ENCODE measurements at places on chromosomes 6 and 20.

GRCh38 chr20:2858591-2858990 lies 14.7 kb upstream of the PTPRA start:
- no peak for DNase-seq

DNA sequence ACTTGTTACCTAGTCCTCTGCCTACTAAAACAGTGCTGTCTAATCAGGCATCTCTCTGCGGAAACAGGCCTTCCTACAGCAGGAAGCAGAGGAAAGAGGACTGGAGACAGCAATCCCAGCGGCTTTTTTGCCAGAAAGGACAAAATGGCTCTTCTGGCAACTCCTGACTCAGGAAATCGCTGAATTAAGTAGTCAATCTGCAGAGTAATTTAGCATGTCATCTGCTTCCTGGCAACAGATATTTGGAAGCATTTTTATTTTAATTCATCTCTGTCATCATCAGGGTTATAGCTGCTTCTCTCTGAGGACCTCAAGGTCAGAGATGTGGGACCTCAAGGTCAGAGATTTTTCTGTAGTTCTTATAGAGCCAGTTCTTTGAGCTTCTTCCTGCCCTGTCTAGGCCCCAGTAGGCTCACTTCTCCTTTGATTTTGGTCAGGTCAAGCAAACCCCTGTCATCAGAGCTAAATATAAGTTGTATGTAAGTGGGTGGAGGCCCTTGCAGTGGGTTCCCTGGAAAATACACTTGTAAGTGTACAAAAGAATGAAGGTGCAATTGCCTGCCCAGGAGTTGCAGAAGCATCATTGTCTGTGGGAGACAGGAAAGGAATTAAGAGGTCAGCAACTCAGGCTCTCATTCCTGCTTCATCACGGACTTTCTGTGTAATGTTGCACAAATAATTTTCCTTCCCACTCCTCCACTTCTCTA lies 229.4 kb downstream of the ALDH8A1 start:
- DNase-seq, result no peak

DNA sequence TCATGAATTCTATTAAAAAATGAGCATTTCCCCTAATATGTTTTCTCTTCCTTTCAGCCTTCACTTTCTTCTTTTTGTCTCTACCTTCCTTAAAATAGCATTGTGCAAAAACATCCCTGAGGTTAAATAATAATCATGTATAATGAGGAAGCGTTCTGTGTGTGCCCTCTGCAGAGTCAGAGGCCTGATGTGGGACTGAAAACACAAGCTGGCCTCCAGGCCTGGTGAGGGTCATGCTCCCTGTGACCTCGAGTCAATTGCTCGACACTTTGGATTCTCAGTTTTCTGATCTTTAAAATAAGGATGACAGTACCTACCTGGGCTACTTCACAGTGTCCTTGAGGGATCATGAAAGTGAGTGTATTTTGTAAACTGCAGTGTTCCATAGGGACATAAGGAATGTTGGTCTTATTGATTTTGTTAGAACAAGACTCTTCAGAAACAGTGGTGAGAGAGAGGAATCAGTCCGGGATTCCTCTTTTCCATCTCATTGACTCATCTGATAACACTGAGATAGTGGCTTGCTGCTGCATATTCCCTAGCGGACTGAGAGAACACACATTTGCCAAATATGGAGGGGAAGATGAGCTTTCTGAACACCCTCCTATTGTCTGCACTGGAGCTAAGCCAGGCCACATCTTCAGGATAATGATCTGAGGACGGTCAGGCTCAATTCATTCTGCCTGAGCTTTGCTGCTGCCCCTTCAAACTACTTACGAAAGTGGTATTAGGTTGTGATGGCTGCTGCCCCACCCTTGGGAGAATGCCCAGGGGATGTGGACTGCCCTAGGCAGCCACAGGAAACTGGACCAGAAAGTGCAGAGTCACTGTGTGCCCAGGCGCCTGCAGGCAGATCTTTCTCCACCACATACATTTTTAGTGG lies 39.6 kb upstream of the PDE7B start:
- DNase-seq, result peak; percentile 68

GRCh38 chr20:34883087-34883688 lies 6.8 kb downstream of the ACSS2 start:
- no peak for DNase-seq

GRCh38 chr6:16305788-16306187 lies 67.4 kb downstream of the GMPR start:
- DNase-seq, result no peak

- DNase-seq, result no peak
Observed at GRCh38 chr6:1834207-1834606, 224.5 kb downstream of the FOXC1 start.

DNA sequence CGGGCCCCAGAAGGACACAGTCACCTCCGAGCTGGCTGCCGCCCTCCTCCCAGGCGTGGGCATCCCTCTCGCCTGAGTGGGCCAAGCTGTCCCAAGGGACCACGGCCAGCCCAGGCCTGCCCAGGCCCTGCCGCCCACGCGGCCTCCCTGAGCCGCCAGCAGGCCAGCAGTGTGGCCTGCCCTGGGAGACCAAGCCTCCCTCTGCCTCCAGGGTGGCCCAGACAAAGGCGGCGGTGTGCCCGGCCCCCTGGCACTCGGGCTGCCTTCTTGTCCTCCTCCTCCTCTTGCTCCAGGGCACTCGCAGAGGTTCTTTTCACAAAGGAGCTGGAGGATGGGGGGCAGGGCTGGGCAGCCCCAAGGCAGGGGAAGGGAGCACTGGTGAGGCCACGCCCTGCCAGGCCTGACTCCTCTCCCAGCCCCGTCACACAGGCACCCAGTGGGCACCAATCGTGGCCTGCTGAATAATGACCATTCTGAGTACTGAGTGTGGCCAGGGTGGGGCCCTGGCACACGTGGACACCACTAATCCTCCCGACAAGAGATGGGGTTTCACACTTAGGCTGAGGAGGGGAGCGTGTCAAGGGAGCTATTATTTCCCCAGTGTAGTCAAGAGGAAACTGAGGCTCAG lies 25.3 kb downstream of the NOL4L start:
- no peak for DNase-seq

GRCh38 chr20:15056246-15056645 lies 718.8 kb upstream of the FLRT3 start:
- DNase-seq, result no peak

DNA sequence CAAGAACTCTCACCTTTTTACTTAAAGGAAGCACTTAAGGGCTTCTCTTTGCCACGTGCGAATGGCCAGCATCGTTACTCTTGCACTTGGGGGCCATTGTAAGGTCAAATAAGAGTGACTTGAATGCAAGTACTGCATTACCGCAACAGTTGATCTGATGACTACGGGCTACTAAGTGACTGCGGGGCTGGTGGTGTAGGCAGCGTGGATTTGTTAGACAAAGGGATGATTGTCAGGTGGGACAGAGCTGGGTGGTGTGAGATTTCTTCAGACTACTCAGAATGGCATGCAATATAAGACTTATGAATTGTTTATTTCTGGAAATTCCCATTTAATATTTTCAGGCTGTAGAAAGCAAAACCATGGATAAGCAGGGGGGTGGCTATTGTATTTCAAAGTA lies 199.7 kb upstream of the UST start:
- no peak for DNase-seq

- DNase-seq, result no peak
Observed at GRCh38 chr6:146909376-146909775, 294.8 kb upstream of the STXBP5 start.

DNA sequence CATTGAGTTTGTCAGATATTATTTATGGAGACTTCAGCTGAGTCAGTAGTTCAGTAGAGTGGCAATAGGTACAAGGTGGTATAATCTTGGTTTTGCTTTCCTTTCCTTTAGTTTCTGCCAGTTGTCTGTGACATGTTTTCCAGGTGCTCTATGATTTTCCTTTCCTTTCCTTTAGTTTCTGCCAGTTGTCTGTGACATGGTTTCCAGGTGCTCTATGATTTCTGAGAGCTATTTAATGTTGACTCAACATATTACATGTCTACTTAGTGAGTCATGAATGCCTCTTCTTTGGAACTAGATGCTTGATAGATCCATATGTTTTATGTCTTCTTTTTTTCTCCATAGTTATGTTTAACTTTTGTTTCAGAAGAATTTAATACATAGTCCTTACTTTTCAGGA lies 186.4 kb upstream of the DEFB112 start:
- DNase-seq, result no peak

GRCh38 chr20:41306061-41306727 lies 11.3 kb downstream of the ZHX3 start:
- no peak for DNase-seq

DNA sequence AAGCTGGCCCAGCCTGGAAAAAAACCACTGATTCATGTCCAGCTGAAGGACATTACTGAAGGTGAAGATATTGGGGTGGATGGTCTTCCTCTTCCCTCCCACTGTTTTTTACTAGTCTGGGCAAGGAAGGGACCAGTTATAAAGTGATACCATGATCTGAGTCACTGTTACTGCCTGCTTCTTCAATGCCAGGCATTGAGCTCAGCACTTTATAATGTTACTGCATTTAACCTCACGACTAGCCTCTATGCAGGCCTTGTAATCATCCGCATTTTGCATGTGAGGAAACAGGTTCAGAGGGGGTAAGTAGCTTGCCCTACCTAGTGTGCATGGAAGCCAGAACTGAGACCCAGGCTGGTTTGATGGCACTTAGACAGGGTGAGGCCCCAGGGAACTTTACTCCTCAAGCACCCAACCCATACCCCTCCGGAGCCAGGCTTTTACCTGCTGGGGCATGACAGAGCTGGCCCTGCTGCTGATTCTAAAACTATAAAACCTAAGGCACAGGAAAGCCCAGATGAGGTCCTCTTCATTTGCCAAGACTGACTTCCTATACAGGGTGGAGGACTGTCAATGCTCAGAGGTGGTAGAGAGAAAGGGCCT lies 11.0 kb upstream of the KCNK5 start:
- no peak for DNase-seq

DNA sequence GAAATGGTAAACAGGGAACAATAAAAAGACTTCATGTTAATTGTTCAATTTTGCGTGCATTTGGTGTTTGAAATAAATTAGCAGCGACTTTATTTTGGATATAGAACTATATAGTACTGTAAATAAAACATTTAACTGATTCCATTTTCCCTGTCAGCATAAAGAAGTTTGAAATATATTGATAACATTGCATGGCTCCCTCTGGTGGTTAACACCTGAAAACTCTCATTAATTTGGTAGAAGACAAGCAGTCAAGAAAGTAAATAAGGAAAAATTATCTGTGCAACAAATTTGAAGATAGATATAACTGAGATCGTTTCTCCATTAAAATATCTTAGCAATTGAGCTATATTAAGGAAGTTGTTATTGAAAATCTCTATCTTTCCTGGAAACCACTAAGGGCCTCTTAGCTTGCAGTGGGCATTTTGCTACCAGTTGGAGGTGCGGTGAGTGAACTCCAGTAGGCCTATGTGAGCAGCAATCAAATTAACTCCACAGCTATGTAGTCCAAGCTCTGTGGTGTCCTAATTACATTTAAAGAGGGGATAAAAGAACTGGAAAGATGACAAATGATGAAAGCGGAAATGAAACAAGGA lies 435.7 kb upstream of the FKBP1C start:
- DNase-seq, result peak; percentile 9

GRCh38 chr20:36237477-36237876 lies 1.2 kb downstream of the AAR2 start:
- DNase-seq, result no peak

DNA sequence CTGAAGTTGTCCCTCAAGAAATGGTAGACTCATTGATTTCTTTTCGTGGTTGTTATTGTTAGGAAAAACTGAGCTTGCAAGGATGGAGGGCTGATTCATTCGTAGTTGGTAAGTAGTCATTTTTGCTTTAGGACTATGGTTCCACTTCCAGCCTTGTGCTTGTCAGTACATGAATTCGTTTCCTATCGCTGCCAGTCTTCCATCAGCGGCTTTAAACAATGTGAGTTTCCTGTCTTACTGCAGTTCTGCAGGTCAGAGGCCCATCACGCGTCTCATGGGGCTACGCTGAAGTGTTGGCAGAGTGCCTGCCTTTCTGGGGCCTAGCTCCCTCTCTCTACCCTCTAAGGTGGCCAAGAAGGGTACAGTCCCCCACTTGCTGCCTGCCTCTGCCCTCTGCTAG lies 11.4 kb upstream of the MDFI start:
- DNase-seq, result peak; percentile 10

DNA sequence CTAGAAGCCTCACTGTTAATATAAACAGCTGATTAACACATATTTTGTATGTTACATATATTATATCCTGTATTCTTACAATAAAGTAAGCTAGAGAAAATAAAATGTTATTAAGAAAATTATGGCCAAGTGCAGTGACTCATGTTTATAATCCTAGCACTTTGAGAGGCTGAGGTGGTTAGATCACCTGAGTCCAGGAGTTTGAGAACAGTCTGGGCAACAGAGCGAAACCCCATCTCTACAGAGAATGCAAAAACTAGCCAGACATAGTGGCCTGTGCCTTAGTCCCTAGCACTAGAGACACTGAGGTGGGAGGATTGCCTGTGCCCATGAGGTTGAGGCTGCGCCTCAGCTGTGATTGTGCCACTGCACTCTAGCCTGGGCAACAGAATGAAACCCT lies 81.9 kb downstream of the NCOA3 start:
- DNase-seq, result no peak

GRCh38 chr6:153000243-153000642 lies 2.3 kb downstream of the MTRF1L start:
- DNase-seq, result no peak

Data from mesenchymal stem cell (in vitro differentiated cells and primary cell).